ENCODE measurements at places on chromosomes 6 and 20.
A peak's percentile ranks its signal among the peaks of the same experiment; 100 is the strongest.

GRCh38 chr6:32922083-32922482, 18.7 kb downstream of the HLA-DMB start:
- DNase-seq = no peak

GRCh38 chr6:137958811-137959565, 91.9 kb downstream of the TNFAIP3 start:
- DNase-seq = no peak

DNA sequence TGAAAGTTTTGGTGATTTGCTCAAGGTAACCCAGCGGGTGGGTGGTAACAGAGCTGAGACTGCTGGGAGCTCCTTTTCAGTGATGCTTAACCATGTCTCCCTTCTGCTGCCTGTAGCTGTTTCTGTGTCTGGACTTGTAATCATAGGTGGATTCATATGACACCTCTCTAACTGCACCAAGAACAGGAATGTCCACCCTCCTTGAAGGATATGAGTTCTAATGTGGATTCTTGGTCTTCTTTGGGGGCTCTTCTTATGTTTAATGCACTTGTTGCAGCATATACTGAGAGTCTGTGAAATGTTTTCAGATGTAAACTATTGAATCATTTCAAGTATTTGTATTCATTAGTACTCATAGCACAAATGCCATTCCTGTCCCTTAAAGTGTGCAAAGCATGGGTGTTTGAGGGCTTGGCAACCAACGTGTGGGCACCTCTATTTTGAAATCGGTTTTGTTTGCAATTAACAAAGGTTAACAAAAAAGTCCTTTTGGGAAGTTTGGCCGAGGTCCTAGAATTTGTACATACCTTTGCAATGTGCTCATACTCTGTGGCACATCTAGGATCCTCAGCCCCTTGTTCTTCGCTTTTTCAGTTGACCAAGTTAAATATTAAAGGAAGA, 138.0 kb downstream of the SOX4 start:
- no peak for DNase-seq

DNA sequence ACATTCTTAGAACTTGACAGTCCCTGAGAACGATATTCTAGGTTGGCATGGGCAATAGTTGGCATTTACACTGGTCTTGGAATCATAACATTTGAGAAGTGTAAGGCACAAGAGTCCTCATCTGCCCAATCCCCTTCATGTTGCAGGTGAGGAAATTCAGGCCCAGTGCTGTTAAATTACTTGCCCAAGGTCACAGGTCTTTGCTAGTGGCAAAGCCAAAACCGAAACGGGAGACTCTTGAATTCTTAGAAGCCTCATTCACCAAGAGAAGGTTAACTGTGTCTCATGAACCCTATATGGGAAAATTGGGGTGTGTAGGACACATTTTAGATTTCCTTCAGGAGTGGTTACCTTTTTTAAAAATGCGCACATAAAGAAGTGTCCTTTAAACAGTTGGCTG, 7.2 kb downstream of the E2F3 start:
- no peak for DNase-seq

DNA sequence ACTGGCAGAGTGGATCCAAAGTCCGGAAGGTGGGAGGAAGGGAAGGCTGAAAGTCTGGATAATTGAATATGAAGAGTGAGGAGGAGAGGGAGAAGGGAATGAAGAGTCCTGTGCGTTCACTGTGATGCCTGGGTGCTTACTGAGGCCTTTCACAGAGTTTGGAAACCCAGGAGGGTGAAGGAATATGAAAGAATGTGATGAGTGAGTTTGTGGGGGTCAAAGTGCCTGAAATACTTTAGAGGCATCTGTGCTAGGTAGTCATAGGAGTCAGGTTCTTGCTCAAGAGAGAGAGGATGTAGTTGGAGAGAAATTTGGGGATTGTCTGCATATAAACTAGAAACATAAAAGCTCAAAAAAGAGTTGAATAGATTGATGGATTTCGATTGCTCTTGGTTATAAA, 20.7 kb downstream of the NKX2-4 start:
- DNase-seq = no peak

- no peak for DNase-seq
Measured at GRCh38 chr20:11045412-11046175, 371.8 kb upstream of the JAG1 start.

DNA sequence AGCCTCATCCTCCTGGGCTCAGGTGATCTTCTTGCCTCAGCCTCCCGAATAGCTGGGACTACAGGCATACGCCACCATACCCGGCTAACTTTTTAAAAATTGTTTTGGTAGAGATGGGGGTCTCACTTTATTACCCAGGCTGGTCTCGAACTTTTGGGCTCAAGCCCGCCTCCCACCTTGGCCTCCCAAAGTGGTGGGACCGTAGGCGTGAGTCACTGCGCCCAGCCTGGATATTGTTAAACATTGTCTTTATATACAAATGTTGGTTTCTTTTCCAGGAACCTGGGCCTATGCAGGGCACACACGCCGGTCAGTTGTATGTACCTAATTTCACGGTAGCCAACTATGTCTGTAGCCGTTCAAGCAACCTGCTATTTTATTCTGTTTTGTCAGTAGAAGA, 60.1 kb downstream of the SYNJ2 start:
- no peak for DNase-seq

DNA sequence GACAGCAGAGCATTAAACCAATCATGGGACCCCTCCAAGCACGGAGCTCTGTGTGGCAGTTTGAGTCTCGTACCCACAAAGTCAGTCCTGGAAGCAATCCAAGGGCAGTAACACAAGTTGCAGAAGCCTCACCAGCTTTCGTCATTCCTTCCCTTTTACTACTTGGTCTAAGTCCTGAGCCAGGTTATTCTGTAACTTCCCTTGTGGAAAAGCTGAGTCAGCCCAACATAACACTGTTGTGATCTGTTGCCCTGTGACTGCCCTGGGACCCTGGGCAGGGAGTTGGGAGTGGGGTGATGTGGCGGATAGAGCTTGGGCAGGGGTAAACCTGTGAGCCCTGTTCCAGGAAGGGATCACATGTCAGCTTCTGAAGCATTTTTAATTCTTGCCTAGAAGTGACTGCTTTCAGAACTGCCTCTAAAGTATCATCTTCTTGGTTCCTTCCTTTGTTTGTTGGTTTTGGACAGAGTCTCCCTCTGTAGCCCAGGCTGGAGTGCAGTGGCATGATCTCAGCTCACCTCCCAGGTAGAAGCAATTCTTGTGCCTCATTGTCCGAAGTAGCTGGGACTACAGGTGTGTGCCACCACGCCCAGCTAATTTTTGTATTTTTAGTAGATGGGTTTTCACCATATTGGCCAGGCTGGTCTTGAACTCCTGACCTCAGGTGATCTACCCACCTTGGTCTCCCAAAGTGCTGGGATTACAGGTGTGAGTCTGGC, 183.7 kb upstream of the JAG1 start:
- DNase-seq = peak; percentile 20

GRCh38 chr6:169723991-169724493, 258 bp downstream of the PHF10 start:
- DNase-seq = no peak

DNA sequence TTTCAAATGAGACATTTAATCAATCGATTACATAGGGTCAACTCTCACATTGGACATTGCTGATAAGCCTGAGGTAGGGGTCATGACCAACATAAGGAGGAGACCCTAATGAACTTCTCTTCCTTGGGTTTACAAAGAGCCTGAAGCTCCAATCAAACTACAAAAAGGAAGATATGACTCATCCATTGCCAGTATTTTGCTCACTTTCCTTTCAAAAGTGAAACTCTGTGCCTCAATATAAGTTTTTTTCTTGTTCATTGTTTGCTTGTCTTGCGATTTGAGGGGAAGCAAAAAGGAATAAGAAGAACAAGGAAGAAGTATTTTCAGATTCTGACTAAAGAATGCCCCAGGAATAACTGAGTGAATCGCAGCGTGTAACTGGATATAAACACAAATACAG, 38.8 kb upstream of the KHDRBS2 start:
- no peak for DNase-seq

- DNase-seq = no peak
Measured at GRCh38 chr6:72712910-72713309, 91.0 kb downstream of the KCNQ5 start.

- no peak for DNase-seq
Measured at GRCh38 chr20:24469116-24469893, at the start of gene SYNDIG1. Gene SYNDIG1, plus strand, starts transcription at chr20:24469629. Its CDS starts 73,469 bp downstream, at chr20:24543098.

DNA sequence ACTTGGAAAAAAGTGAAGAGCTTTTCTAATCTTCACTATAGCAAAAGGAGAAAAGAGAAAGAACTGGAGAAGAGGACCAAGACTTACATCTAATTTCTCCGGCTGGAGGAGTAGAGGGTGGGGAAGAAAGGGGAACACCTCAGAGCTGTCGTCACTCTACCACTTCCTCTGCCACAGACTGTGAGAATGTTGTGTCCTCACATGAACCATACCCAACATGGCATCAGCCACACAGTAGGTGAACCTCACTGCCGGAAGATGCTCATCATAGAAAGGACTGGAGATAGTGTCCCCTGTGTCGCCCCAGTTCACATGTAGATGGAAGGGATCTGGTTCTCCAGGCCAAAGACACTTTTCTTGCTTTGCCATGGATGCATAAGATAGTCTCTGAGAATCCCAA, 604.4 kb upstream of the NOX3 start:
- DNase-seq = no peak

GRCh38 chr6:125444006-125444923, 142.5 kb upstream of the HDDC2 start:
- DNase-seq = no peak

DNA sequence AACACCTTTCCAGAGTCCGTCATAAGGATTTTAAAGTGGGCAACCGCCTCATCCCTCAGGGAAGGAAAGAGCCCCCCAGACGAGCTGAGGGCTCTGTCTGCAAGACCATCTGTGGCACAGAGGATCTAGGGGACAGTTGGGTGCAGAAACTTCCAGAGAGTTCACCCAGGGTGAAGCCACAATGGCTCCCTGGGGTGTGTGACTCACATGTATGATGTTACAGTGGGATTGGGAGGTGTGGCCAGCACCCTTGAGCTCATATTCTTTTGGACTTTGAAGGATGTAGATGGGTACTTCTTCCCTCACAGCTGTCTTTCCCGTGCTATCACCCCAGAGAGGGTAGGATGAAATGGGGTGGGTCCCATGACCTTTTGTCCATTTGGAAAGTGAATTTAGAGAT, 95.5 kb downstream of the NCR2 start:
- DNase-seq = no peak

DNA sequence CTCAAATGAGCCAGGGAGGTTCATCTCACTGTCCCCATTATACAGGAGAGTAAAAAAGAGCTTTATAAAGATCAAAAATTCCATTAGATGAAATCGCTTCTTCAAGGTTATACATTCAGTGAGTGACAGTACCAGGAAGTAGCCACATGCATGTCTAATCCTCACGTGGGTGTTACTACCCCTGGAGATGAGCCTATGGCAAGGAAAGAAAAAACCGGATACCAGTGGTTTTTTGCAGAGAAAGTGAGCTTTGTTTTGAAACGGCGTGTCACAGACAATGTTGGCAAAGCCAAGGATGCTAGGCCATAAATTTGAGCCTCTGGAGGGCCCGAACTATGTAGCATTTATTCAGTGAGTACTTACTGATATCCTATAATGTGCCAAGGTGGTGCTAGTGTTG, 215.0 kb upstream of the RIN2 start:
- DNase-seq = no peak

- no peak for DNase-seq
Measured at GRCh38 chr6:105380634-105381033, 22.2 kb downstream of the PREP start.

Data from right renal pelvis (tissue), 4 donors.